ENCODE measurements at places on chromosomes 4 and X.
A peak's percentile ranks its signal among the peaks of the same experiment; 100 is the strongest.

GRCh38 chr4:102089850-102090621 is 255.2 kb downstream of the SLC39A8 start:
- no peak for DNase-seq

DNA sequence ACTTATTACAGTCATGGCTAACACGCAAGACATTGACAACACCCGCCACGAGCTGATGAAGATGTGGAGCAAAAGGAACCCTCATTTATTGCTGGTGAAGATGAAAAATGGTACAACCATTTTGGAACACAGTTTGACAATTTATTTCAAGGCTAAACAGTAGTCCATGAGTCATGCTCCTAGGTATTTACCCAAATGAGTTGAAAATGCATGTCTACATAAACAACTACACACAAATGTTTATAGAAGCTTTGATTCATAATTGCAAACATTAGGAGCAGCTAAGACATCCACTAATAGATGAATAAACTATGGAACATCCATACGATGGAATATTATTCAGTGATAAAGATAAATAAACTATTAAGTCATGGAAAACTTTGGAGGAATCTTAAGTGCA is 580.1 kb downstream of the RAPGEF2 start:
- DNase-seq, result no peak

DNA sequence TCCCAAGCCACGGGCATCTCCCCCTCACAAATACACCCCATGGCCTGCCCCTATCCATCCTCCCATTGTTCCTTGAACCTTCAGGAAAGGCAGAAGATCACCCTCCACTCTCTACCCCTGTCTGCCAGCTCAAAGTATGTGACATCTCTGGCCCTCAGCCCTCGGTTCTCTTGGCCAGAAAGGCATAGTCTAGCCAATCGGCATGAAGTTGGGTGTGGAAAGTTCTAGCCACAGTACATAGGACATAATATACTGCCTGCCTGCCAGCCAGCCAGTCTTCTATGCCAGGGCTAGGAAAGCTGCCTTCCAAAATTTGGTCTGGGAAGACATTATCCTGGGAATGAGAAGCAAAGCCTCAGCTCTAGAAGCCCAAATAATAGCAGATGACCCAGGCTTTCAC is 3.2 kb upstream of the PLP1 start:
- no peak for DNase-seq

- DNase-seq, result no peak
Observed at GRCh38 chrX:117957128-117957527, 159.5 kb downstream of the KLHL13 start.

DNA sequence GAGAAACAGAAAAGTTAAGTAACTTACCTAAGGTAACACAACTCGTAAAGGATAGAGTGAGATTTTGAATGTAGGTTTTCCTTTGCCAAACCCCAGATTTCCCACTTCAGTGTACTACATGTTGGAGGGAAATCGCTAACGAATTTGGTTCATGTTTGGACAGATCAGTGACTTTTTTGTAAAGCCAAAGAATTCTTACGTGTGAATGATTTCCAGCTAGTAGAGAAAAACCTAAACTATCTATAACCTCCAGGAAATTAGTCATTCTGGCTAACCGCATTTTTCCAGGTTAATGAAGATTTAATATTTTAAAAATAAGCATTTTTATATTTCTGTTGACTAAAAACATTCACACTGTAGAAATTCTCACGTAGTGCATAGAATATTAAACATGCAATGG is 7.2 kb downstream of the TENM3 start:
- DNase-seq, result no peak

- peak; percentile 5 for DNase-seq
Observed at GRCh38 chrX:120144178-120144844, 14.1 kb upstream of the RHOXF2 start.

DNA sequence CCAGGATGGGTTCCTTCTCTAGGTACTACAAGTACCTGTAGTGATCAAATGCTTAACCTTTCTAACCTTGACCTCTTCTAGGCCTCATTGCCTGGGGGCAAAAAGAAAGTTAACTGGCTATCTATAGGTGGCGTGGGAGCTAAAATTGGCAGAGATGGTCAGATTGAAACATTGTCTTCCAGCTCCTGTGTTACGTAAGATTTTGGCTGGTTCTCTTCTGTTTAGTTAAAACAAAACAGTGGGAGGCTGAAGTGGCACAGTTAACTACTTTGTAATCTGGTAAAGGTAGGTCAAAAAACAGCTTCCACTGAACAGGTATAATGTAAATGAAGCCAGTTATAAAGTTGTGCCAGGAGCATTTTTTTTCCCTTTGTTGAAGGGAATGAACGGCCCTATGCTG is 115.2 kb downstream of the MBNL3 start:
- no peak for DNase-seq

GRCh38 chrX:123682186-123682585 is 50.7 kb downstream of the THOC2 start:
- DNase-seq, result no peak

DNA sequence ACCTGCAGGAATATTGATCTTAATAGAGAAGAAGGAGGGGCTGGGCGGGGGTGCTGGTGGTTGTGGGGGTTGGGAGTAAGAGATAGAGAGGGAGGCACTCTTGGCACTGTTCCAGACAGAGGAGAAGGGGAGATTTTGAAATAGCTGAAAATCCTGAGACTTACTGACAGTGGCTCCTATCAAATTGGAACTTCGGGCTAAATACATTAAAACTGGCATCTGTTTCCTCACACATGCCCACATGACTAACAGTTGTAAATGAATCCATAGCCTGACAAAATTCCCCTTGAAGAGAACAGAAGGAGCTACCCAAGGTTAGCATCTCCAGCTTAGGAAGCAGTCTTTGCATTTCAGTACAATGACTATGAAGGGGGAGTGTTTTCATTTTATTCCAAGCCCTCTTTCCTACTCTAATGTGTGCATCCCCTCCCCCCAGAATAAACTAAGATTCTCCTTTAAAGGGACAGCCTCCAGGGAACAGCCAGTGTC is 1.4 kb downstream of the DCX start:
- DNase-seq, result no peak

DNA sequence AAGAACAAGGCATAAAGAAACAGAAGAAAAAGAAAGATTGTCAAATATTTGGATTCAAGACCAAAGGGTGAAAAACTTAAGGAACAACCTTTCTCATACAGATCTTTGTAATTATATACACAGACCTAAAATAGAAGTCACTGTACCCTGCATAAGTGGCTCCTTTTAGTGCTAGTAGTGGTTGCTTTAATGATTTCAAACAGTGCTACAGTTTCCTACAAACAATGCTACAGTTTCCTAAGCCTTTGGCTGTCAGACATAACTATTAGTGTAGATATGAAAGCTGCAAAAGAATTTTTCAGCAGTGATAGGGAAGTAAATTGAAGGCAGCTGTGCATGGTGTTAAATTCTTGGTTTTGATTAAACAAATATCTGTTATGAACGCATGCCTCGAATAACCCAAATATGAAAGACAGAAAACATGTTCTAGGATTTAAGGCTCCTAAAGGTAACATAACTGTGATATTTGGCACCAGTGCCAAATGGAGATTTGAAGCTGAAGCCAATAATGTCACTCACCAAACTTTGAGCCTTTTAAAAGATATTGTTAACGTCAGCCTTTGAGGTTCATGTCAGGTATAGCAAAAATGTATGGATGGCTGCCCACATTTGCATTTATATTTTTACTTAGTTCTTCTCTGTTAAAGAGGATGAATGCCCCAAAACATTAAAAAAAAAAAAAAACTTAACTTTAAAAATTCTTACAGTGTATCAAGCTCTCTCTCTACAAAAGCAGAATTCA is 36.6 kb downstream of the SMARCAD1 start:
- no peak for DNase-seq

GRCh38 chrX:17564689-17565409 is 172.4 kb upstream of the SCML1 start:
- peak; percentile 7 for DNase-seq

GRCh38 chrX:41304178-41304577 is 29.8 kb upstream of the DDX3X start:
- DNase-seq, result no peak

GRCh38 chr4:118226311-118227010 is 126.3 kb downstream of the PRSS12 start:
- DNase-seq, result no peak

DNA sequence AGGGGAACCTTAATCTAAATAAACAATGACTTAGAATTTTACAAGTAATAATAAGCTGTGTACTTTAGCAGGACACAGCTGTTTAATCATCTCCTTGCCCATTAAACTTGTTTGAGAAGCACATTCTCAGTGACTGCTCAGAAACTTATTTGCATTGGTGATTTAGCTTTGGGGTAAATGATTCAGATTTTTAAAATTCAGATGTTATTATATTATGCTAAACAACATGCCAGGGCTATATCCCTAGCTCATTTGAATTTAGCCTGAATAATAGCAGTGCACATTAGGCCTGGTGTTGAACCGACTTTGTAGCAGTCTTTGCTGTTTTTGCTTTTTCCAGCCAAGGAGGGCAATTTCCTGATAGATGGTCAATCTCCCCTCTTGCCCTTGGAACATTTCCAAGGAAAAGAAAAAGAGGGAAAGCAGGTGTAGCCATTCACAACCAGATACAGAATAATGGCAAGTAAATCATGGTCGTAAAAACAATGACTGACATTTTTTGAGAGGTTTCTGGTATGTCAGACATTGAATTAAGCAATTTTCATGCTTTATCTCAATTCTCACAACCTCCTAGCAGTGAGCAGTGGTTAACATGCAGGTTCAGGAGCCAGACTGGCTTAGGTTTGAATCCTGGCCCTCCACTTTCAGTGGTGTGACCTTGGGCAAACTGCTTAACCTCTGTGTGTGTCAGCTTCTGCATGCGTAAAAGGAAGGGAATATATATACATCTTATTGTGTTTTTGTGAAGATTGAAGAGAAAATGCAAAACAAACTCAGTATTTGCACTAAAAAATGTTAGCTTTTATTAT is 16.8 kb downstream of the ARHGEF38 start:
- DNase-seq, result no peak

DNA sequence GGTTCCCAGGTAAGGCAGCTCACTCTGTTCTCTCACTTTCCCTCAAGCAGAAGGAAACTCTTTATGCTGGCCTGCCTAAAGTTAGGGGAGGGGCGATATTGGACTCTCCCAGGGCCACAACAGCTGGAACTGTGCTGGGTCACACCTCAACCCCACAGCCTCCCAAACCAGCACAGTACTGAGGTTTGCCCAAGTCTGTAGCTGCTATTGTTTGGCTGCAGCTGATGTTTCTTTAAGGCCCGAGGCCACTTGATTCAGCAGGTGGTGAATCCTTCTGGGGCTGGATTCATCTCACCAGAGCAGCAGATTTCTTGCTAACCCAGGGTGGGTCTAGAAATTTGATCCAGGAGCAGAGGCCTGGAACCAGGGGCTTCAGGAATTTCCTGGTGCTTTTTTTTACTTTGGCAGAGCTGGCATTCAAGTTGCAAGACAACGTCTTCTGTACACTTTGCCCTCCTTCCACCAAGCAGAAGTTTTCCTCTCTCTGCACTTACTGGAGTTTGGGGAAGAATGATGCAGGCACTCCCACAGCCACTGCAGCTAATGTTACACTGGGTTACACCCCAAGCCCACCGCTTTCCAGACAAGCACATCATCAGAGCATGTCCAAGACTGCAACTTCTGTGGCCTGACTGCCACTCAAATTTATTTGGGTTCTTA is 544.7 kb upstream of the NDST4 start:
- no peak for DNase-seq

DNA sequence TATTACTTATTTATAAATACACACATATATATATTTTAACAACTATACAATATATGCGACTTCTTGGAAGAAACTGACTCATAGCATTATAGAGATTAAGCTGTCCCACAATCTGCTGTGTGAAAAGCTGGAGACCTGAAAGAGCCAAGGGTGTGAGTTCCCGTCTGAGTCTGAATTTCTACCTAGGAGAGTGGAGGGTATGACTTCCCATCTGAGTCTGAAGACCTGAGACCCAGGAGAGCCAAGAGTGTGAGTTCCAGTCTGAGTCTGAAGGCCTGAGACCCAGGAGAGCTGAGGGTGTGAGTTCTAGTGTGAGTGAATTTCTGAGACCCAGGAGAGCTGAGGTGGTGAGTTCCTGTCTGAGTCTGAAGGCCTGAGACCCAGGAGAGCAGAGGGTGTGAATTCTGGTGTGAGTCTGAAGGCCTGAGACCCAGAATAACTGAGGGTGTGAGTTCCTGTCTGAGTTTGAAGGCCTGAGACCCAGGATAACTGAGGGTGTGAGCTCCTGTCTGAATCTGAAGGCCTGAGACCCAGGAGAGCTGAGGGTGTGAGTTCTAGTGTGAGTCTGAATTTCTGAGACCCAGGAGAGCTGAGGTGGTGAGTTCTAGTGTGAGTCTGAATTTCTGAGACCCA is 8.9 kb upstream of the P2RY8 start:
- no peak for DNase-seq

GRCh38 chr4:101596781-101597552 is 193.6 kb upstream of the BANK1 start:
- DNase-seq, result peak; percentile 26

GRCh38 chrX:20233336-20233735 is 33.4 kb downstream of the RPS6KA3 start:
- DNase-seq, result no peak

DNA sequence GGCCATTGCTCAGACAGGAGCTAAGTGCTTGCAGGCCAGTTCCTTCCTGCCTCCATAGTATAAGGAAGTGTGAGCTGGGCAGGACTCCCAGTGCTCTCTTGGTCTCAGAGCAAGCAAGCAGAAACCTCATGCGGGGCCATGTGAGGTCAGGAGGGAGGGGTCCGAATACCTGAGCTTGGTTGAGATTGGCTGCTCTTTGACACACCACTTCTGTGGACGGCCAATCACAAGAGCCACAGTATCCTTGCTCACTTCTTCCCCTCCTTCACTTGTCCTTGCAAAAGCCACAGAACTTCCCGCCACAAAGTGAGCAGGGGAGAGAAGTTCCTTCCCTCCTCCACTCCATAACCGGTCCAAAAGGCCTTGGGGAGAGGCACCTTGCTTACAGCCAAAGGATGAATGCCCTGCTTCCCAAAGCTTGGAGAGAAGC is 56.7 kb downstream of the PRPS1 start:
- peak; percentile 86 for DNase-seq

DNA sequence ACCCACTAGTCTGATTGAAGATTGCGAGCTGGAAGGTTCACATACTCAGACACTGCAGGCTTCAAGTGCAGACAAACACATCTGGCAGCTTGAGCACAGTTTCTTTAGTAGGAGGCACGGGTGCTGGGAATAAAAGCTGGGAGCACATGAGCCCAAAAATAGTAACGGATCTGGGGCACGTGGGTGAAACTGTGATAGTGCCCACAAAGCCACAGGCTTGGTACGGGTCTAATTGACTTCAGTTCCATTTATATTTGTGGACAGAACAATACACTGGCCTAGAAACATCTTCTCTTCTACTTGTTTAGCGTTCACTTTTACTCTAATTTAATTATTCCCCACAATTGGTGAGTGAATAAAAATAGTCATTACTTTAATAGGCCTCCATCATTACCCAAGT is 2370.7 kb downstream of the PCDH7 start:
- DNase-seq, result no peak

- no peak for DNase-seq
Observed at GRCh38 chr4:53763813-53764597, 172.7 kb upstream of the LNX1 start.

- DNase-seq, result no peak
Observed at GRCh38 chrX:153828723-153829548, 1.4 kb downstream of the PDZD4 start.

- peak; percentile 23 for DNase-seq
Observed at GRCh38 chr4:153579872-153580271, 104.2 kb upstream of the TLR2 start.

Measured in hematopoietic multipotent progenitor cell treated with erythropoietin and hydrocortisone succinate and interleukin-3 and kit ligand, for 6 days (in vitro differentiated cells).